Bone marrow (tissue), 2 donors: ENCODE measurements at places on chromosomes 12 and 14.

DNA sequence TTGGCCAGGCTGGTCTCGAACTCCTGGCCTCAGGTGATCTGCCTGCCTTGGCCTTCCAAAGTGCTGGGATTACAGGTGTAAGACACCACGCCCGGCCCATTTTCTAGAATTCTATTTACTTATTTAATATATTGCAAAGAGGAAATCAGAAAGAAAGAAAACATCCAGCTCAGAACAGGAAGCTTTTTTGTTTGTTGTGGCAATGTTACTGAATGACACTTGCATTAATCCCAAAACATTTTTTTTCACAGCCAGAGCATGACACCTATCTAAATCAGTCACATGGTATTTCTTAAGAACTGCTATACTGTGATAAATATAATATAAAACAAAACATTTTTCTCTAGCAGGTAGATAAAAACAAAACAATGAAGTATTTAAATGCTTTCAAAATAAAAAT, 12.6 kb downstream of the CFL2 start:
- no peak for DNase-seq

DNA sequence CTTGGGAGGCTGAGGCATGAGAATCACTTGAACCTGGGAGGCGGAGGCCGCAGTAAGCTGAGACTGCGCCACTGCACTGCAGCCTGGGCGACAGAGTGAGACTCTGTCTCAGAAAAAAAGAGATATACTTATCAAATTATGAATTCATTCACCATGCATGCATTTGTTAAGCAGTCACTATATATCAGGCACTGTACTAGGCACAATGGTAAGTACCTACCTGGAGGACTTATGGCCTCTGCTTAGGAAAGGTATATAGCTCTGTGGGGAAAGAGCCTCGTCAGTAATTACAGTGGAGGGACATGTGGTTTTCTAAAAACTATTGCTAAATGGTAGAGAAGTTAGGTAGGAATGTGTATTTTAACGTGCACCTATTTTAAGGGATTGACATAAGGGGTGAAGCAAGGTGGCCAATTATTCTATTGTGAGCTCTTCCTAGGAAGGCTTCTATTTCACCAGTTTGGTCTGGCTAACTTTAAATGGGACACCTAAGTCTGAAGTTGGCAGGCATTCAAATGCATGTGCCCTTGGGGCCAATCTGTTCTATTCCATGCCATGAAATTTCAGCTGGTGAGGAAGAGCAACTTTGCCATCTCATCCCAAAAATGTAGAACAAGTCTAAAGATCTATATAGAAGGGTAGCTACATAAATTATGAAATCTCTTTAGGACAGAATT, 15.0 kb downstream of the TCP11L2 start:
- DNase-seq = no peak

DNA sequence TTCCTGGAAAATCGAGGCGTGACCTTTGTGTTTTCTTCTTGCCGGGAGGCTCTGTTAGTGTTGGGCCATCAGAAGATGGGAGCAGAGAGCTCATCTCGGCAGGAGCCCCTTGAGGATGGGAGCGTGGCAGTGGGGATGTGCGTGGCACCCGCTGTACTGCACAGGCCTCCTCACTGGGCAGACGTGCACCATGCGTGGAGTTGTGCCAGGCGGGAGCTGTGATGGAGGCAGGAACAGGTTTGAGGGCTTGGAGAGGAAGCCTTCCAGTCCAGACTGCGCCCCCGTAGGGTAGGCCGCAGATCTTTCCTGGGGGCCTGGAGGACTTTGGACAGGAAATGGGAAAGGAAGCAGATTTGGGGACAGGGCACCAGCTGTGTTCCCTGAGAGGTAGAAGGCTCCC, 197.5 kb downstream of the TSPAN9 start:
- no peak for DNase-seq

DNA sequence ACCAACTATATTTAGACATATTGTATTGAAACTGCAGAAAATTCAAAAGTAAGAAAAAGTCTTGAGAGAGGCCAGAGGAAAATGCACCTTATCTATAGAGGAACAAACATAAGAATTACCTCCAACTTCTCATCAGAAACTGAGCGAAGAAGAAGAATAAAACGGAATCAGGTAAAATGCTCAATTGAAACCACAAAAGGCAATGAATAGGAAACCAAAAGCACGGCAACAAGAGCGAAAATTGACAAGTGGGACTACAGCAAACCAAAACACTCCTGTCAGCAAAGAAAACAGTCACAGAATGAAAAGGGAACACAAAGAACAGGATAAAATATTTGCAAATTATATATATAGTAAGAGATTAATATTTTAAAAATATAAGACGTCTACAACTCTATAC, 61.9 kb upstream of the PARP11 start:
- no peak for DNase-seq

- DNase-seq = no peak
Measured at GRCh38 chr12:126384026-126384564, 1318.9 kb downstream of the AACS start.

DNA sequence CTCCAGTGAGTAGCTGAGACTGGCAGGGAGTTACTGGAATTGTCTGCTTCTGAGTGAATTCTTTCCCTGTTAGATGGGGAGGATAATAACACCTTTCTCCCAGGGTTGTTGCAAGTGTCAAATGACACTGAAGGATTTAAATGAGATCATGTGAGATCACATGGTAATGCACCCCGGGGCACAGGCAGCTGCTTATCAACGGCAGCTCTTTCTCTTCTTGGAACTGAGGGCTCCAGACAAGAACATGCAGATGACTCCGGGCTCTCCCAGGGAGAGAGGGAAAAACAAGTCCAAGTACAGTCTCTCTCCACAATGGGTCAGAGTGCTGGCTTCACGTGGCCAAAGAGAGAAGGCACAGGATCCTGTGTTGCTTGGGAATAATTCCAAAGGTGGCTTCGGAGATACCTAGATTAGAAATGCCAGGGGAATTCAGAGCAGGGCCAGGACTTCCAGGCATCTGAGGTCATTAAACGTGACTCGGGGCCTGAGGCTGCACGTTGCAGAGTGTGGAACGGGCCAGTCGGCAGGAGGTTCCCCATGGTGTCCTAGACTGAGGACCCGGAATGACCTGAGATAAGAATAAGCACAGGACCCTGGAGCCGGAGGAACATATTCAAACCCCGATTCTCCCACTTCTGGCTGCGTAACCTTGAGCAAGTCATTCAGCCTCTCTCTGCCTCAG, 109.2 kb downstream of the PRMT8 start:
- DNase-seq = no peak

DNA sequence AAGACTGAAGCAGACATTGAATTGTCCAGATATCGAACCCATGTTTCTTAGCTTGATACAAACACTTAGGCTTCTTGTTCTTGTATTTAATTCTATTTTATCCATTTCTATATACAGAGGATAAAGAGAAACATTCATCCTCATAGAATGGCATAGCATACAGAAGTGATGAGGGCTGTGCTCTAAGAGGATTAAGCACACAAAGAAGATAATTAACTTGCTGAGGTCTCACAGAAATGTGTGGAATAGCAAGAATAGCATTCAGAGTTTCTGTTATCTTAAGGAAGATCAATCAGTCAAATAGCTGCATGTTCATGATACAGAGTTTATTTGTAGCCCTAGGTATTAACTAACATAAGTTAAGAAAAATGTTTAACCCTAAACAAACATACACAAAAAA, 27.3 kb upstream of the STRAP start:
- DNase-seq = no peak

DNA sequence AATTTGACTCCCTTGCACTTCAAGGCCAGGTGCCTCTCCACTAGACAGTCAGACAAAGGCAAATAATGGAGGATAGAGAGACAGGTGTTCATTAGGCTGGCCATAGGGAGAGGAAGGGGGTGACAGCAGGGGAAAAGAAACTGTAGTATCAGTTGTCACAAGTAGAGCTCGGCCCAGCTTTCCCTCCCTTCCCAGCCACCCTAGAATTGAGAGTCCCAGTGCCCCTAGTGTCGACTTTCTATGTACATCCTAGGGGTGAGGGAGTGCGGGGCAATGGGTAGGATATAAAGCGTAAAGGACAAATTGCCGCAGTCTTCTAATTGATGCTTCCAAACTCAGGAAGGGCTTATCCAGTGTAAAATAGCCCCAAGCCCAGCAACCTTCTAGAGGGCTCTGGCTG, 39.0 kb downstream of the BAZ2A start:
- no peak for DNase-seq

GRCh38 chr12:28460420-28461130, 270.3 kb downstream of the CCDC91 start:
- no peak for DNase-seq

- DNase-seq = no peak
Measured at GRCh38 chr12:121765573-121765972, 27.9 kb downstream of the RHOF start.

- DNase-seq = no peak
Measured at GRCh38 chr12:58176296-58176869, 235.0 kb downstream of the ATP23 start.

- DNase-seq = no peak
Measured at GRCh38 chr14:23358553-23359166, 6.0 kb upstream of the SLC22A17 start.

GRCh38 chr14:92471919-92472318, 41.7 kb upstream of the RIN3 start:
- DNase-seq = no peak

- no peak for DNase-seq
Measured at GRCh38 chr12:42590330-42590934, 886 bp upstream of the PRICKLE1 start.

- DNase-seq = no peak
Measured at GRCh38 chr12:24718617-24719016, 230.3 kb downstream of the BCAT1 start.

DNA sequence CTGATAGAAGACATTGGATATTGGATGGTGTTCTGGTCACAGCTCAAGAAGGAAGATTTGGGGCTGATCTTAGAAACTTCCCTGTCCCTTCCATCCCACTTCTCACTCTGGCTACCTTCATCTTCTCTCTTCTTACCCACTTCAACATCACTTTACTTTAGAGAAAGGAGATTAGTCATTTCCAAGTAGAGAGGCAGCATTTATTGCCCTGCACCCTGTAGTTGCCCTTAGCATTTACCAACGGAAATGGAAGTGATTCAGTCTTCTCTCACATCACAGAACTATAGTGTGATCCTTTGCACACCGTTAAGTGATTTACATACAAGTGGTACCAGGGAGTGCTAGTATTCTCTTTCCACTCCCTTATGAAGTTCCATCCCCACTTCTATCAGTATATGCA, 52.4 kb downstream of the PHLDA1 start:
- no peak for DNase-seq

- DNase-seq = no peak
Measured at GRCh38 chr14:67584978-67585377, 15.1 kb downstream of the PIGH start.

DNA sequence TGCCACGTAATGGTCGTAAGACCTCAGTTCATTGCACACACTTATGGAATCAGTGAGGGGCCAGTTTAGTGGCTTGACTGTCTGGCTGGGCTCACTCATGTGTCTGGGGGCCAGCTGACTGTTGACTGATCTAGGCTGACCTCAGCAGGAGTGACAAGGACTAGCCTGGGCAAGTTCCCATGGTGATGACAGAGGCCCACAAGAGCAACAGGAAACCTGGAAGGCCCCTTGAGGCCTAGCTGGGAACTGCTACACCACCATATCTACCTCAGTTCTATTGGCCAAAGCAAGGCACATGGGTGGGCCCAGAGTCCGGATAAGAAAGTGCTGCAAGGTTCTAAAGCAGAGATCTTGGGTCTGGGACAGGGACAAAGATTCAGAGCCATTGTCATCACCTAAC, 21.3 kb upstream of the RFLNA start:
- no peak for DNase-seq

DNA sequence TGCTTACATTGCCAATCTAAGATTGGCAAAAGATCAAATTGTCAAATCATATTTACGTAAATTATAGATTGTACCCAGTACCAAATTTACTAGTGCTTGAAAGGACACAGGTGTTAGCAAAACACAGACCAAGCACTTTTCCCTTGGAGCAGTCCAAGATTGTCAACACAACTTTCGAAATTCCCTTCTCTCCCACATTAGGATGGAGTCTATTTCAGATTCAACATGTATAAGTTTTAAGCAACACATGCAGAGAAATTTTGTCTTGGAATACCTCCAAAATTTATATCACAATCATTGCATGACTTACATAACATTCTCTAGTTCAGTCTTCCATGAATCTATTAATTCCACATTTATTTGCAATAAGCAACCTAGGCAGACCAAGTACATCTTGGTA, 74.9 kb upstream of the SLCO1C1 start:
- no peak for DNase-seq

DNA sequence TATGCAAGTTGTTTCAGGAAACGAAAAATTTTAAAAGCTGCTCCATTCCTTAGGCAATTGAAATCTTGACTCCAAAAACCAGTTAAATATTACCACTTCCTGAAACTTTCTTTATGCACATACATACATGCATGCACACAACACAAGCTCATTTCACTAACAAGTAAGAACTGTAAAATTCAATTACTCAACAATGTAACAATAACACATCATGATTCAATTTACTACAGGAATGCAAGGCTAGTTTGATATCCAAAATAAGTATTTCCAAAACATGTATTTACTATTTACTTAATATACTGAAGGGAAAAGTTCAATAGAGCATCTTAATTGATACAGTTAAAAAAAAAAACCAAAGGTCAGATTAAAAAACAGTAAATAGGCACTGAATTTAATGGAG, 19.6 kb downstream of the NAP1L1 start:
- DNase-seq = no peak

- DNase-seq = no peak
Measured at GRCh38 chr14:37436519-37436918, 158.5 kb downstream of the FOXA1 start.

DNA sequence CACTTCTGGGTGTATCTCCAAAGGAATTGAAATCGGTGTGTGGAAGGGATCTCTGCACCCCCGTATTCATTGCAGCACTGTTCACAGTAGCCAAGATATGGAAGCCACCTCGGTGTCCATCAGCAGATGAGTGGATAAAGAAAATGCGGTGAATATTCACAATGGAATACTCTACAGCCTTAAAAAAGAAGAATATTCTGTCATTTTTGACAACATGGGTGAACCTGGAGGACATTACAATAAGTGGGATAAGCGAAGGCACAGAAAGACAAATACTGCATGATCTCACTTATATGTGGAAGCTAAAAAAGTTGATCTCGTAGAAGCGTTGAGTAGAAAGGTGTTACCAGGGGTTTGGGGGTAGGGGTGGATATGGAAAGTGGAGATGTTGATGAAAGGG, 111.9 kb downstream of the BEGAIN start:
- DNase-seq = no peak

DNA sequence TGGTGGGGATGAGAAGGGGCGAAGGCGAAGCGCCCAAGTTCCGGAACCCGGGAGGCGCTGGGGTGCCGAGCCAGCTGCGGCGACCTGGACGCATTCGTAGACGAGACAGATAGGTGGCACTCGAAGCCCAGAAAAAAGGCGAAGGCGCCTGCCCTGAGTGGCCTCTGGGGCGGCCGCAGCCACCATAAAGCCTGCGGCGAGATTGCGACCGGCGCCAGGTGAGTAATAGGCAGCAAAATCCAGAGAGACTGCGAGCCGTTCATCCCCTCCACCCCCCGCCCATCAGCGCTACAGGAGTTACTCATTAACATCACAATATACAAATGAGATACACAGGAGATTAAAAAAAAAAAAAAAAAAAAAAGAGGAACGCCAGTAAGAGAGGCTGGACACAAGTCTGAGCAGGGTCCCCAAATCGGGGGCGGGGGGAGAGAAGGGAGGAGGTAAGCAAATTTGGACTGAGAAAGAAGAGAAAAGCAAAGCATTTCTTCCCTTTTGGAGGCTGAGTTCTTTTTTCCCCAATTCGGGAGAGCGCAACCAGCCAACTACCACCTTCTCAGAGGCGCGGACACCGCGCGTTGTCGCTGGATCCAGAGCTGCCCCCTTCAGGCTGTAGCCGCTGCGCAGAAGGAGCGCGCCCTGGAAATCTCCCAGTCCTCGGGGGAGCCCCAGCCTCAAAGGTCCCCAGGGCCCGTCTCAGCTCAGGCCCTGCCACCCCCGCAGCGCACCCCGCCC, 15.7 kb downstream of the TBX3 start:
- no peak for DNase-seq
